ENCODE measurements at places on chromosomes 11 and 22. TPM values are rescaled to one million over a fixed set of nuclear protein-coding genes. Genes with fewer than 3 reads are reported as not detected.

DNA sequence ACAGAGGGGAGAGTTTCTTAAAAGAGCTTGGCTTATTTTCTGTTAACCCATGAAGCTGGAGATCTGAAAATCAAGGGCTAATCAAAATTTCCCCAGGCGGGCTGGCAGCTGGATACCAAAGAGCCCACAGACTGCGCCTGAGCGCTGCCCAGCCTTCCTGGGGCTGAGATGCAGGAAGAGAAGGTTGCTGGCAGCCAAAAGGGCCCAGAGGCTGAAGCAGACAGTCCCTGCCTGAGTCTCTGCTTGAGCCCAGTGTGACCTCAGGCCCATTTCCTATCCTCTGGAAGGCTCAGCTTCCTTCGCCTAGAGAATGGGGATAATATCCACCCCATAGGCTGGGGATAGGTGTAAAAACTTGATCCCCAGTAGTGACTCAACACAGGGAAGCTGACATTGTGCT is 49.1 kb downstream of the ARRB1 start:
- DNase-seq = no peak

DNA sequence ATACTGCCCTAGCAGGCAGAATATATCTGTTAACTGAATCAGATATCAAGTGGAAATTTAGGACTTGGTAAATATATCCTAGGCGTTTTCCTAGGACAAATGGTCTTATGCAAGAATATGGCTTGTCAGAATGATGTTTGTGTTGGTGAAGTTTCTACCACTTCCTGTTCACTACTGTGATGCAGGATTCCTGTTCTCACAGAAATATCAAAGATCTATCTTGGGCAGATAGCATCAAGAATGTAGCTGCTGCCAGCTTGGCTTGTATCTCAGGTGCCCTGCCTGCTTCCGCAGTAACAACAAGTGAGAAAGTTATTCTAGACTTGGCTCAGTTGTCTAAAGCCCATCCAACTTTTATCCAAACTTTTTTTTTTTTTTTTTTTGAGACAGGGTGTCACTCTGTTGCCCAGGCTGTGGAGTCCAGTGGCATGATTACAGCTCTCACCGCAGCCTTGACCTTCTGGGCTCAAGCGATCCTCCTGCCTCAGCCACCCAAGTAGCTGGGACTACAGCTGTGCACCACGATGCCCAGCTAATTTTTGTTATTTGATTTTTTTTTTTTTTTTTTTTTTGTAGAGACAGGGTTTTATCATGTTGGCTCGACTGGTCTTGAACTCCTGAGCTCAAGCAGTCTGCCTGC is 61.3 kb downstream of the PPME1 start:
- no peak for DNase-seq

The SPON1 gene
- total RNA-seq = 37.8 TPM

The CHRM4 gene
- total RNA-seq = not detected

The ME3 gene
- 34.2 TPM for total RNA-seq

The RAC2 gene
- total RNA-seq = 11.5 TPM

DNA sequence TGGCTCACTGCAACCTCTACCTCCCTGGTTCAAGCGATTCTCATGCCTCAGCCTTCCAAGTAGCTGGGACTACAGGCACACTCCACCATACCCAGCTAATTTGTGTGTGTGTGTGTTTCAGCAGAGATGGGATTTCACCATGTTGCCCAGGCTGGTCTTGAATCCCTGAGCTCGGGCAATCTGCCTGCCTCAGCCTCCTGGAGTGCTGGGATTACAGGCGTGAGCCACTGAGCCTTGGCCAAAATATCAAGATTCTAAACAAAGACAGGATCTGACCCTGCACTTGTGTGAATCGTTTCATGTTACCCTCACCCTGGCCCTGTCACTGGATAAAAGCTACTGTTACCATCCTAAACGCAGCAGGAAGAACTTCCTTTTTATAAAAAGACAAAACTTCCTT is 15.6 kb upstream of the THY1 start:
- no peak for DNase-seq

DNA sequence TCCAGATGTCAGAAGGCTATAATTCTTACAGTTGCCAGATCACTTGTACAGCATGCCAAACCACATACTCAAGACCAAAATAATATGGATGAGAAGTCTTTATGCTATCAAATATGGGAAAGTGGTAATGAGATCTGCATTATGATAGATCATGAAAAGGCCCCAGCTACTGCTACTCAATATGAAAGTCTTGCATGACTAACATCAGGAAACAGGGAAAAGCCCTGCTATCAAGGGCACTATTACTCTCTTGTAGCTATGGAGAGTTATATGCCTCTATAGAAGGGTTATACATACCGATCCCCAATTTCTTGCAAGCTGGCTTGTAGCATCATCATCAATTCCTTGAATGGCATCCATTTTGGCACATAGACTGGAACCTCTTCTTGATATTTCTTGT is 30.2 kb upstream of the TMPRSS5 start:
- DNase-seq = no peak

GRCh38 chr11:3218483-3219280 is at the start of gene MRGPRG:
TSS of gene MRGPRG (minus strand) at chr11:3218813. CDS start at chr11:3218813, 0 bp downstream.
- DNase-seq = no peak

Data from ascending aorta (tissue), 2 donors.